ENCODE measurements at places on chromosomes 12 and 14.

GRCh38 chr12:85823436-85824180 lies 12.6 kb downstream of the RASSF9 start:
- peak; percentile 73 for DNase-seq

- DNase-seq, result peak; percentile 94
These were observed 10.6 kb downstream of the CEP128 start for GRCh38 chr14:80930836-80931389.

- DNase-seq, result no peak
These were observed 28.6 kb downstream of the TDG start for GRCh38 chr12:103994235-103994634.

DNA sequence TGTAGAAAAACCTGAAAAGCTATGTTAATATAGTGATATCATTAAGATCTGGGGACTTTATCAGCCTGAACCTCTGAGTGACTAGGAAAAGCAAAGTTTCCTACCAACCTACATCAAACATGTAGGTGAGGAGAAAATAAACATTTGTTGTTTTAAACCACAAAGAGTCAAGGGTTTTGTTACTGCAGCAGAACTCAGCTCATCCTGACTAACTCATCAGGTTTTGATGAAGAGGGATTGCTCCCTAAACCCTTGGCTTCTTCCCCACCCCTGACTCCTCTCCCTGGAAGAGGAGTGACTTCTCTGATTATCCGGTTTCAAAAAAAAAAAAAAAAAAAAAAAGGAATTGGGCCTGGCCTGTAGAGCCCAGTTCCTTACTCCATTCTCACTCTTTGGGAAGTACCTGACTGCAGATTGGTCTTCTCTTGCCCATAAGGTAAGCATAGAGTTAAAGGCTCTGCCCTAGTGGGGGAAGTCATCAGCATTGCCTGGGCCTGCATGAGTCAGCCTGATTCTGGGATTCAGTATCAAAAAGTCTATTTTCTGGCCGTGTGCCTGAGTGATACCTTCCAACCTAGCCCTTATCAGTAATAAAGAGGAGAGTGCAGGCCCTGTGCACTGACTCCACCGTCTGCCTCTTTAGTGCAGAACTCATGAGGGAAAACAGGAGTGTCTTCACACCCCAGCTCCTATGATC lies 16.9 kb downstream of the BDKRB1 start:
- no peak for DNase-seq

DNA sequence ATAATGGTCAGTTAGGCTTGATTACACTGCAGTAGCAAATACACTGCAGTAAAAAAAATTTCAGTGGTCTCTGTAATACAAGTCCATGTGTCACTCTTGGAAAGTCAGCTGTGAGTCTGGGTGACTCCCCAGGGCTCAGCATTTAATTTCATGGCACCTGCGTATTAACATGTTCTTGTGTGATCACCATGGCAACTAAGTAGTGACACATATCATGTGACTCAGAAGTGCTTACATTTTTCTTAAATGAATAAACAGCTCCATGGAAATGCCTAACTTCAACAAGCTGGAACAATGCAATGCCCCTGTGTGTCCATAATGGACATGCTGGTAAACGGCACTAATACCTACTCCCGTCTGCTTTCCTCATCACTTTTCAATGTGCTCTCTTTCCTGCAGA lies 88.5 kb upstream of the ANO4 start:
- peak; percentile 87 for DNase-seq

DNA sequence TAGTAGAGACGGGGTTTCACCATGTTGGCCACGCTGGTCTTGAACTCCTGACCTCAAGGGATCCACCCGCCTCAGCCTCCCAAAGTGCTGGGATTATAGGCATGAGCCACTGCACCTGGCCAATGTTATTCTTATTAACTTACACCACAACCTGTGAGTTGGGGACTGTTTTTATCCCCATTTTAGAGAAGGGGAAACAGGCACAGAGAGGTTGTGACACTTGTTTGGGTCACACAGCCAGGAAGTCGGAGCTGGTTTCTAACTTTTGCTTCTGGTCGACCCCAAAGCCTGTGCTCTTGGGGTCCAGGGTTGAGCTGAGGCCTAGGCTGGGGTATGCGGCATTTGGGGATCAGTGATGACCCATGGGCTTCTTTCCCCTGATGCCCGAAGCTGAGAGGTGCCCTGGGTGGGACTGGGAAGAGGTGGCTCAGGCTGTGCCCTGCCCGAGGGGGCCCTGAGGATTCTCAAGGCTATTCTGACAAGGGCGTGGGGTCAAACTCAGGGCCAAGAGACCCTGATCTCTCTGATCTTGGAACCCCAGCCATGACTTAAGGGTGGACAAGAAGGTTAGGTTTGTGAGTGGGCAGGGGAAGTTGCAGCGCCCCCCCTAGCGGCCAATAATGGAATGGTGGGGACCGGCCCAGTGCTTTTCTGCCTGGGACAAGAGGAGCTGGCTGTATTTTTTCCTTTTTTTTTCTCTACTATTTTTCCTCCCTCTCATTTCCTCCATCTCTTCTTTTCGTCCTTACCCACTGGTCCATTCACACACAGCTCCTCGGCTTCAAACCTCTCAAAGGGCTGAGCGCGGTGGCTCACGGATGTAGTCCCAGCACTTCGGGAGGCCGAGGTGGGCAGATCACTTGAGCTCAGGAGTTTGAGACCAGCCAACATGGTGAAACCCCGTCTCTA lies 3.0 kb downstream of the SDSL start:
- peak; percentile 57 for DNase-seq

- no peak for DNase-seq
These were observed 19.5 kb upstream of the NUP107 start for GRCh38 chr12:68667291-68667690.

- no peak for DNase-seq
These were observed 115.8 kb downstream of the SYT10 start for GRCh38 chr12:33323823-33324222.

DNA sequence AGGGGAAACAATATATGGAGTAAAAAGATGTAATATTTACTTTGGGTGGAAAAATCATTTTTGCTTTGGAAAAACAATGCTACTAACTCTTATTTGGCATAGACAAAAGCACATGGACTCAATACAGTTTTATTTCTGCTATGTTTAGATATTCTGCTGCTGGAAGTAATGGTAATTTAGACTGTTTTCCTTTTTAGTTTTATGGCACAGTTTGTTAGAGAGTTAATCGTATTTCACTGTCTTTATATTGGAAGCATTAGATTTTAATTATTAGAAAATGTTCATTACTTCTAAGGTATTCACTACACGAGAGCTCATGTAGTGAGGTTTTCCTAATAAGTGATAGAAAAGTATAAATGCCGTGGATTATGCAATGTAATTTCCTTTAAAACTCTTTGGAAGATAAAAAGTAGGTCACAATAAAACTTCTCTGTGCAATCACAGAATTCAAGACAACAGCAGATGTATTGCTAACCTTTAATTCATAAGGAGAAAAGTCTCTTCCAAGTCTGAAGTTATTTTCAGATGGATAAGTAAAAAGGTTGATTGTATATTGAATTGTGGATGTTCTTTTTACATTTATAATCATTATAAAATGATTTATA lies 851.8 kb downstream of the TMTC2 start:
- DNase-seq, result no peak

DNA sequence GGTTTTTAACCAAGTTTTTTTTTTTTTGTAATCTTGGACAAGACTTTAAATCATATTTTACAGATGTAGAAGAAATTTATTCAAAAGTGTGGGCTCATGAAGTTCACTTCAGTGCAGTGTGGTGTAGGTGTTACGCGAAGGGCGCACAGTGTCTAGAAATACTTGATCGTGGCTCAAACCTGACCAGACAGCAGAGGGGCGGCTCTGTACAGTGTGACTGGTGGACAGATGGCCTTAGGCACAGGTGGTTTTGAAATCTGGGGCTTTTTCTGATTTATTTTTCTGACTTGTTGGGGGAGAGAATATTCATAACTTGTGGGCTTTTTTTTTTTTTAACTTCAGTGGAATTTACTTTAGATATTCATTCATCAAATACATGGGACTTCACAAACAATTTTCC lies 179.2 kb downstream of the PELI2 start:
- no peak for DNase-seq

DNA sequence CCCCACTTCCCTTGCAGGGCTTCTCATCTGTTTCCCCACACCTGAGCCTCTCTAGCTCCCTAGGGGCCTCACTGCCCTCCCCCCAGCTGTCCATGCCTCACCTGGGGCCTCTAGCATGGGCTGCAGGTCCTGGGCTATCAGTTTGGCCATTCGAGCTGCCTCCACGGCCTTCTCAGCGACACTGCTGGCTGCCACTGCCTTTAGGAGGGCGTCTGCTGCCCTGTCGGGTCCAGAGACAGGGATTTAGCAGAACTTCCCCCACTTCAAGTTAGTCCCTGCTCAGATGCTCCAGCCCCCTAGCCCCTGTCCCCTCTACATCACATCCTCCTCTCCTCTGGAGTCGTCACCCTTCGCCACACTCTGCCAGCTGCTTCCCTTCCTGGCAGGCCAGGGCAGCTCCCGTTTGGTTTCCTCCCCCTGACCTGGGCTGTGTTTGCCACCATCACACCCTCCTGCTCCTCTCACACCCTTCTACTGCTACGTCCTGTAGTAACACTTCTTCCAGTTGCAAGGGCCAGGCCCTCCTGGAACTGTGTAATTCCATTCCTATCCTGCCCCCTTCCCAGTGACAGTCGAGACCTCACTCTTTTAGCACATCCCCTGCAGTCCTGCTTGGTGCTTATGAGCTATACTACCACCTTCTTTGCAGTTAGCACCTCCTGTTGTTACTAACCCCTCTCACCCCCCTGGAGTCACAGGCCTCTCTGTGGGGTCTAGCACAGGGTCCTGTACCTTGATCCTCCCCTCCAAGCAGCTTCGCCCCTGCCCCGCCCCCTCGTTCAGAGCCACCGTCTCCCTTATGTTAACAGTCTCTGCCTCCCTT lies 4.3 kb upstream of the AP1G2 start:
- no peak for DNase-seq

DNA sequence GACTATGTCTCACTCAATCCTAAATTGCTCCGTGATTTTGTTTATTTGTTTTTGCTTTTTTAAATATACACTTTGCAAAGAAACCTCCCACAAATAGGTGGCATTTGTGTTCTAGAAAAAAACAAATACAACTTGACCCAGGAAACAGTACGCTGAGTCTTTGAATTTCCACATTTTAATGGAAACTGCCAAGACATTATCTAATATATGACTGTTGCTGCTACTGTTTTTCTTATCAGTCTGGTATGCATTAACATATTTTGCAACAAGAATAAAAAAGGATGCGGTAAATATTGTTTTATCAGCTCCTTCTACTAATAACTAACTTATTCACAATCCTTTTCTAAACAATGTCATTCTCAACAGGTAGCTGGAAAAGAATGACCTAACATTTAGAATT lies 187.4 kb downstream of the LRIG3 start:
- DNase-seq, result no peak

DNA sequence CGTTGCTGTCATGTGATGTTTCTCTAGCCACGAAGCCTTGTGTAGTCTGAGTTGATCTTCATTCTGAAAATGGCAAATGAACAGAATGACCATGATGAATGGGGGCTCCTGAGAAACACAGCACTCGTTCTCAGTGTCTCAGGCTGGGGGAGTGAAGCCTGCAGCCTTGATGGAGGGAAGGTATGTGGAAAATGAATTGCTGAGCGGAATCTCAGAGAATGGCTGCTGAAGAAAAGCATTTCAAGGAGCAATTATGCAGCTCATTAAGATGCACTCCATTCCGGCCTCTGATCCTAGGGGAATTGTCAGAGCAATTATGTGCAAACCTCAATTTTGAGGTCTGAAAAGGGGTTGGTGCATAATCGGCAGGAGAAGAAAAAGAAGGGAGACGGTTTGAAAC lies 167.1 kb downstream of the CHST11 start:
- DNase-seq, result no peak

- DNase-seq, result no peak
These were observed 1.3 kb upstream of the ADGRD1 start for GRCh38 chr12:130952171-130952954.

DNA sequence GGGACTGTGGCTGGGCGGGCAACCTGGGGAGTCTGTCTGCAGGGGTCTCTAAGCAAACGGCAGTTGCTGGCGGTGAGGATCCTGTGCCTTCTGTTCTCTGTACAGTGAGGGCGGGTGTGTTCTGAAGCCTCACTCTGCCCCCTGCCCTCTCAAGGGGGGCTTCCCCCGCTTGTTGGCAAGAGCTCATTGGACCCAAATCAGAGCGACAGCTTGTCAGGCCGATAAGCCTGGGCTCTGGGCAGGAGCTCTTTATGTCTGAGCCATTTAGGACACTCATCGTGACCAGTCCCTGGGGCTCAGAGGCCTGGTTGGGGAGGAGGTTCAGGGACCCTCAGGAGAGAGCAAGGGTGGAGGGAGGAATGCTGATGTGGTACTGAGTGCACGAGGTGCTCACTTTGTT lies 136.0 kb downstream of the TSPAN9 start:
- no peak for DNase-seq

DNA sequence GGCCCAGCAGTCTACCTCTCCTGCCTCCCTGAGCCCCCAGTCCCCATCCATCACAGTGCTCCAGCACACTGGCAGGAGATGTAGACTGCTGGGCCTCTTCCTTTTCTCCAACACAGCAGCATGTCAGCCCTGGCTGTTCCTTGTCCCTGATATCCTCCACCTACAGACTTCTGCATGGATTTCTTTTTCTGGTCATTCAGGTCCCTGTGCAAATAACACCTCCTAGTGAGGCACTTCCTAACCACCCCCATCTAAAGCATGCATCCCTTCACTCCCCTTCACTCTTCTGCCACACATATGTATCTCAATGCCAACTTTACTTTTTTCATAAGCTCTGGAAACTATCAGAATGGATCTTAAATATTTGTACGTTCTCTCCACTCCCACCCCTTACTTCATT lies 81.5 kb downstream of the SLC24A4 start:
- no peak for DNase-seq

- DNase-seq, result no peak
These were observed 19.5 kb upstream of the NAP1L1 start for GRCh38 chr12:76103958-76104357.

DNA sequence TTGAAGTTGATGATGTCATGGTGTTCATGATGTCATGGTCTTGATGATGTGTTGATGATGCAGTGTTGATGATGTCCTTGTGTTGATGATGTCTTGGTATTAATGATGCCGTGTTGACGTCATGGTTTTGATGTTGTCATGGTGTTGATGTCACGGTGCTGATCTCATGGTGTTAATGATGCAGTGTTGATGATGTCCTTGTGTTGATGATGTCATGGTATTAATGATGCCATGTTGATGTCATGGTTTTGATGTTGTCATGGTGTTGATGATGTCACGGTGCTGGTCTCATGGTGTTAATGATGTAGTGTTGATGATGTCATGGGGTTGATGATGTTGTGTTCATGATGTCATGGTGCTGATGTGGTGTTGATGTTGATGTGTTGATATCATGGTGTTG lies 48.0 kb upstream of the RIMBP2 start:
- DNase-seq, result peak; percentile 5

GRCh38 chr12:76308866-76309265 lies 39.3 kb downstream of the BBS10 start:
- peak; percentile 24 for DNase-seq

GRCh38 chr12:12651752-12652151 lies 40.1 kb downstream of the CREBL2 start:
- no peak for DNase-seq

DNA sequence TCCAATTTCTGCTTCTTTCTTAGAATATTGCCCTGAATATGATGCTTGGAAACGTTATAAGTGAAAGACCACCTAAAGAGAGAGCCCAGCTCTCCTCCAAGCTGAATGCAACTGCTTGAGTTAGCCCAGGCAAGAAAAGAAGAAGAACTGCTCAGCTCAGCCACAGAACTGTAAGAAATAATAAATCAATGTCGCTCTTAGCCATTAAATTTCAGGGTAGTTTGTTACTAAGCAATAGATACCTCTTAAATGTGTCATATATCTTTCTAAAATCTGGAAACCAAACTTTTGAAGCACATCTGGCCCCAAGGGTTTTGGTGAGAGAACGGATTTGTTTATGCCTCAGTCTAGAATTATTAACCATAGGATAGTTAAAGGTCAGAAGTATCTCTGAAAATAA lies 50.4 kb downstream of the SLC6A15 start:
- DNase-seq, result peak; percentile 25
